Right ventricle myocardium superior (tissue), 1 donor: ENCODE measurements at places on chromosomes 1 and 21.

DNA sequence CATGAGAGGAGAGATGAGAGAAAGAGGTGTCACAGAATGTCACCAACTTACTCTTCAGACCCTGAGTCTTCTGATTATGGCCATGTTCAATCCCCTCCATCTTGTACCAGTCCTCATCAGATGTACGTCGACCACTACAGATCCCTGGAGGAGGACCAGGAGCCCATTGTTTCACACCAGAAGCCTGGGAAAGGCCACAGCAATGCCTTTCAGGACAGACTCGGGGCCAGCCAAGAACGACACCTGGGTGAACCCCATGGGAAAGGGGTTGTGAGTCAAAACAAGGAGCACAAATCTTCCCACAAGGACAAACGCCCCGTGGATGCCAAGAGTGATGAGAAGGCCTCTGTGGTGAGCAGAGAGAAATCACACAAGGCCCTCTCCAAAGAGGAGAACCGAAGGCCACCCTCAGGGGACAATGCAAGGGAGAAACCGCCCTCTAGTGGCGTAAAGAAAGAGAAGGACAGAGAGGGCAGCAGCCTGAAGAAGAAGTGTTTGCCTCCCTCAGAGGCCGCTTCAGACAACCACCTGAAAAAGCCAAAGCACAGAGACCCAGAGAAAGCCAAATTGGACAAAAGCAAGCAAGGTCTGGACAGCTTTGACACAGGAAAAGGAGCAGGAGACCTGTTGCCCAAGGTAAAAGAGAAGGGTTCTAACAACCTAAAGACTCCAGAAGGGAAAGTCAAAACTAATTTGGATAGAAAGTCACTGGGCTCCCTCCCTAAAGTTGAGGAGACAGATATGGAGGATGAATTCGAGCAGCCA lies 8.0 kb downstream of the ELOA start:
- no peak for DNase-seq

GRCh38 chr21:26170471-26171257 lies at the start of gene APP:
Gene APP, minus strand, starts transcription at chr21:26170770. Its CDS starts 150 bp downstream, at chr21:26170620.
- peak; percentile 93 for DNase-seq

DNA sequence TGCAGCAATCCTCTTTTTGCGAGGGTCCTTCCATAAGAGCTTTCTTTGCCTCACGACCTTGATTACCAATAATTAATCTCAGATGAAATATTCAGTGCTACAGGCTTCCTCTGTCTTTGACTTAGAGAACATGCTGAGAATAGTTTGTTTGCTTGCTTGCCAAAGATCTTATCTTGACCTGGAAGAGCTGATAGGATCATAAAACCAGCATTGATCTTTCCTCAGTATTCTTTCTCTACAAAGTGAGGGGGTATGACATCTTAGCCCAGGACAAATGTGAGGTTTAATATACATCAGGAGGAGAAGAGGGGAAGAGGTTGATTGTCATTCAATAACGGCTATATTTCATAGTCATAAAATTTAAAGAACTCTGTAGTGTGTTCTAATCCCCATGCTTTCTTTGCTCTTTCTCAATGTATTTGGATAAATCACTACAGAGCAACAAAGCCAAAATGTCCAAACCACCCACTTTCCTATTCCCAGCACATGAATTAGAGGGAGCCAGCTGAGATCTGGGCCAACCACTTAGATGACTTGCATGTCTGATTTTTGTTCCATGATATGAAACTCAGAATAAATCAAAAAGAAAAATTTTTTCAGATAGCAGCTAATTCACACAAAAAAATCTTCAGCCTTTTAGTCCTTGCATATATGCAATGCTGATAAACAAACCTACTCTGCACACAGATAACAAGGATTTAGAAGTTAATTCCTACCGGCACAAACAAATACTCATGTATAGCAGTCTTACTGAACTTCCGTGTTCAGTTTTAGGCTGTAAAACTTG lies 50.5 kb upstream of the IPO9 start:
- DNase-seq = no peak

- DNase-seq = no peak
These were observed 153.2 kb downstream of the ELAVL4 start for GRCh38 chr1:50261951-50262350.

GRCh38 chr1:201732351-201732750 lies 96.6 kb upstream of the IPO9 start:
- no peak for DNase-seq

DNA sequence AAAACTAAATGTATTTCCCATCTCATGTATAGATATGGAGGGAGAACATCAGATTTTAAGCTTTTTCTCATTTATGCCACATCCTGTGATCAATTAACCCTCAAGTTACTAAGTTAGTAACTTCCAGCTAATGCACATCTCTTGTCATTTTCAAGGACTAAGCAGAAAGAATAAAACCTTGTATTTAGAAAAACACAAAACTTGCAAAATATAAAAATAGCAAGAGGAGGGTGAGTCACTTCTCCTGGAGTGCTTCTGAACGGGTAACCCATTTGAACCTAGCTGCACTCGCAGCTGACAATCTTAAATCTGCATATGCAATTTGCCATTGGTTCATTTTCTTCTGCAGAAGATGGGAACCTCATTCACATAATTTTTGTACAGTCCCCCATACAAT lies 500.5 kb downstream of the SETD4 start:
- no peak for DNase-seq

DNA sequence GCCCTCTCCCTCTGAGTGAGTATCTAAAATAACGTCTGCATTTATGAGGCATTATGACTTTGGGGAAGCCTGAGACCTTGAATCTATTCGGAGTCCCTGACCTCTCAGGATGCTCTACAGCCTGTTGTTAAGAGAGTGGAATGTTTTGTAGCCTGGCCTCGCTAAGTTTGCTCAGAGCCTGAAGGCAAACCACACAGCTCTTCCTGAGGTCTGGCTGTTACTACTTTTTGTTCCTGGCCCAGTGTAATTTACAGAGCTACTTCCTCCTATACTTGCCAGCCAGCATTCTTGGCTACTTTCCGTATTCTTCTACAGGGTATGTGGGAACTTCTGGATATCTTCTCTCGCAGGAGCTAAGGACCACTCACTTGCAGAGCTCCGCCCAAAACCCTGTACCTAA lies 3.6 kb upstream of the ZMYM4 start:
- DNase-seq = no peak

- DNase-seq = no peak
These were observed 77.1 kb downstream of the PAX7 start for GRCh38 chr1:18707696-18708257.

DNA sequence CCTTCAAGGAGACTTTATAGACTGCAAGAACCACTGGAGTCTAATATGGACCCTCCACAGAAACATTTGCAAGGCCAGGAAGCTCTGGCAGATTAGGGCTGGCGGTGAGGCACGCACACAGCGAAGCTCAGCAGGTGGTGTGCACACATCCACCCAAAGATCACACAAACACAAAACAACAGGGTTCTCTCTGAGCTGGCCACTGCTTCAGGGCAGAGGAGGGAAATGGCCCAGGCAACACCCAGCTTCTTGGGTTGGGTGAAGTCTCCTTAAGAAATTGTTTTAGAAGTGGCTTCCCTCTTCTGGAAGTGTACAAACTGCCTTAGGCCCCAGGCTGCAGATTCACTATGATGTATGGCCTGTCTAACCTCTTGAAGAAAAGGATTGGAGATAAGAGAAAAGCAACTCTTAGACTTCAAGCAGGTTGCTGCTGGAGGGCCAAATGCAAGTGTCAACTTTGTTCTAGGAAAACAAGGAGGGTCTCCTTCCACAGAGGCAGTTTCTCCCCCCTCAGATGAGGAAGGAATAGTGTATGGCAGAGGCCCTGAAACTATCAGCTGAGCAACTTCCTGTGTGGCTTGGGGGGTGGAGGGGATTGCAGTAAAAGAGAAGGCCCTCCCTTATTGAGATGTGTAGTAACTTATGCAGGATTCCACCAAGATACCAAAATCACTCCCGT lies 2.0 kb downstream of the RCSD1 start:
- peak; percentile 47 for DNase-seq

- DNase-seq = no peak
These were observed 6.7 kb downstream of the AZIN2 start for GRCh38 chr1:33087677-33088076.

DNA sequence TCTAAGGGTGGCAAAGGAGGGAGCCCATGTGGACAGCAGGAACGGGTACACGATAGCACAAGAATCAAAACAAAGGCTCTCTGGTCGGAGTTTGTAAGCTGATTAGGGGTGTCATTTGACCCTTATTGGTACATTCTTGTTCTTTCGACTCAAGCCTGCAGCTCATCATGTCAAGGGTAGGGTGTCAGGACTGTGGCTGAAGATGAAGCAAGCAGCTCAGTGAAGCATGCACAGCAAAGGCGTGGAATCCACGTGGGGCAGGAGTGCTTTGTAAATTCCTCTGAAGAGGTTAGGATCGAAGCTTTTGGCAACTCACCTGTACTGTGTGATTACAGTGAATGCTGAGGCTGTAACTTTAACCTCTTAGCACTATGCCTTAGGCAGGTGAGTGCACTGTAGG lies 4.7 kb upstream of the ABCB10 start:
- DNase-seq = no peak

- no peak for DNase-seq
These were observed 94.4 kb downstream of the PDE9A start for GRCh38 chr21:42747746-42748351.
